ENCODE measurements at places on chromosomes 3 and 15.

GRCh38 chr15:78726870-78727551, 84.3 kb downstream of the ADAMTS7 start:
- peak; percentile 9 for DNase-seq

DNA sequence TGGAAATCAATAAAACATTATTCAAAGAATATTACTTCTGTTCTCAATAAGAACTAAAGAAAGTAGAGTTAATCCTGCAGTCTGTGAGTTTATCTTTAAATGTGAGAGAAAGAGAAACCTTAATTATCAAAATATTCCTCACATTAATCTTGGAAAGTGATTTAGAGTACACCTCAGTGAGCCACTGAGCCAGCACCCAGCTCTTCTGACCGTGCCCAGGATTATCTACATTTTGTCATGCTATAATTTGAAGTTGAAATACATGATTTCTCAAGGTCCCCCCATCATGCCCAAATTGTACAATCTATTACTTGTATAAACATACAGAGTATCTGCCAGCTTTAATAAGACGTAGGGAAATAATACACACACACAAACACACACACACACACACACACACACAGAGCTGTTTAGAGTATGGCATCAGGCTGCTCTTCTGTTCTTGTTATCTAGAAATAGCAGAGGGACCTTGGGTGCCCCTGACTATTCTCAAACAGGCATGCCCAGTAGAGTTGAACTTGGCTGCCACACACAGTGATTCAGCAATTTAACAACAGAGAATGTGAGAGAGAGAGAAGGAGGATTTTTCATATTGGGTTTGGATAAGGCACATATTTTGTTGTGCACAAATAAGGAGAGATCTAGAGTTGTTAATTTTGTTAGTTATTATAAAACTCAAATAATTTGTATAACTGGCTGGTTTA, 74.4 kb downstream of the P2RY1 start:
- no peak for DNase-seq

DNA sequence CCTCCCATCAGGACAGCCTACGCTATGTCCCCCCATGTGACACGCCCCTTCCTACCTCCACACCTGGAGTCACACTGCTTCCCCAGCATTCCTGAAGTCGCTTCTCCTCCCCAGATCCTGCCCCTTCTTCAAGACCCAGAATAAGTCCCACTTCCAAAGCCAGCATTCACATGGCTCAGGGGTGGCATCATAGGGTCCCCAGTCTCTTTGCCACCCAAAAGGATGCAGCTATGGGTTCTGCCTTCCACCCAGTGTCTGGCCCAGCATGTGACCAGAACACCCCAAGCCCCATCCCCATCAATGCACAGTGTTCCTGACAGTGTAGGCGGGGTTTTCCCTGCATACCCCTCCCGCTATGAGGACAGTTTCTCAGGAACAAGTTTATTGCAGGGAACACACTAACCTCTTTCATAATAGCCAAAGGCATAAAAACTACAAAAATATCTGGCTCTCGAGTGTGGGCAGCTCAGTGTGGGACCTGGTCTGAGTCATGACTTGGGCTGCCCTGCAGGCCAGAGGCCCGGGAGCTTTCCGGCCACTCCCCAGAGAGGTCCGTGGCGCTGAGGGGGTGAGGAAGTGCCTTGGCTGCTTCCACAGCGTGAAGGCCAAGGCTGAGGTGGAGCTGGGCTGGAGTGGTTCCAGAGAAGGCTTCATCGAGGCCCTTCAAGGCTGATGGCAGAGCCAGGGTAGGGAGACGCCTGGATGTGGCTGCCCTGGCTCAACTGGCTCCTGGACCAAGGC, 5.8 kb downstream of the ISLR start:
- no peak for DNase-seq

GRCh38 chr15:88913017-88913849, at the start of gene MFGE8:
Gene MFGE8, minus strand, starts transcription at chr15:88913379. Its CDS starts 60 bp downstream, at chr15:88913319.
- DNase-seq, result peak; percentile 62

- DNase-seq, result no peak
These were observed 21.1 kb downstream of the MAGI1 start for GRCh38 chr3:66017591-66017990.

GRCh38 chr3:106839576-106840280, 537.5 kb upstream of the CCDC54 start:
- DNase-seq, result no peak

DNA sequence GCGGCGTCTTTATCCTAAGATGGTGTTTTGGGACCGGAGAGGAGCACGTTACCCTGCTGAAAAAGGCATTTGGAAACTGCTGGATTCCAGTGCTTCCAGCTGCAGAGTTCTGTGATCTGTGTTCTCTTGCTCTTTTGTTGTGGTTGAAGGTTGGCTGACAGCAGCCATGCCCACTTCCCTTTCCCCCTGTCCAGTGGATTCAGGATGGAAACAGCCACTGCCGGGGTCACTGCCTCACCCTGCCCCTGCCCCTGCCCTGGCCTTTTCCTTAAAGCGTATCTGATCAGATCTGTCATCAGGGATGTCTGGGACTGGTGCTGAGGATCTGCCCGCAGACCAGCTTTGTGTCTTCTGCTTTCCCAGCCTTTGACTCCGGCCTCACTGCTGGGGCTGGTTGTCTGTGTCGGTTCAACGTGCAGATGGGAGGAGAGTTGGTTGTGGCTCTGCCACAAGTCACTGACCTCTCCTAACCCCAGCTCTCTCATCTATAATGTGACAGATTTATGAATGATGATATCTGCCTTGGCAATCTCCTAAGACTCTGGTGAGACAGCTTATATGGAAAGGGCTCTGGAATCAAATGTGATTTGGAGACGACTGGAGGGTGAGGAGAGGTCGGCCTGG, 219.4 kb upstream of the BHLHE40 start:
- no peak for DNase-seq

DNA sequence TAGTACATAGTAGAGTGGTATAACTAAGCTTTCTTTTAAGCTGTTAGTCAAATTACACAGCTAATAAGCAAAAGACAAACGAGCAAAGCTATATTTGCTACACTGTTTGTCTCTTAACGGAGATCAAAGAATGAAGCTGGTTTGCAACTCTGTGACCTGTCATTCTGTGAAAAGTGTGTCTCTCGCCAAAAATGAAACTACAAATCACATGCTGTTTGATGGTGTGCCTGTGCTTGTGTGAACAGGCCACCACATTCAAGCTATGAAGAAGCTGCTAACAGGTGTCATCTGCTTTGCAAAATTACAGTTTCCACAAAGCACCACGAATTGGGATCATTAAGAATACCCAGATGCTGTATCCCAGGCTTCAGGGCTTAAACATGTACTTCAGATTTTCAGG, 667.8 kb upstream of the NAALADL2 start:
- no peak for DNase-seq

DNA sequence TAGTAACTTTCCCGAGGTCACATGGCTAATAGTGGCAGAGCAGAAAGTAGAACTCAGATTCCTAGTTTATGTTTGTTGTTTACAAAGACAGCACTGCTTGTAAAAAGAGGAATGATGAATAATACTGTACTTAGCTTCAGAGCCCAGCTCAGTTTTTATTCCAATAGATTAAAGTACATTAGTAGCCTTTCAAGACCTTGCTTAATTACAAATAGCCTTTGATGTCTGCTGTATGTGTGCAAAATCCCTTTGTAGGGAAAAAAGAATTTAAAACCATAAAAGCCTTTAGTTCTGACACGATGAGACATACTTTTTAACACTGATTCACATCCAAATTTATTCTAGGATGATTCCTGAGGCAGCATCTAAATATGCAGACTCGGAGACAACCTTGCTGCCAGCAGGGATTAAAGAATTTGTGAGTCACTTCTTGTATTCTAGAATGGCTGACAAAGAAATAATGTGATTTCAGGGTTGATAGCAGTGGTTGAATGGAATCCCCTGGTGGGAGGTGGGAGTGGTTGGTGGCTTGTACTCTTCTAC, 324.2 kb upstream of the TGFBR2 start:
- peak; percentile 9 for DNase-seq

GRCh38 chr3:193843474-193844301, 250.7 kb downstream of the OPA1 start:
- no peak for DNase-seq

DNA sequence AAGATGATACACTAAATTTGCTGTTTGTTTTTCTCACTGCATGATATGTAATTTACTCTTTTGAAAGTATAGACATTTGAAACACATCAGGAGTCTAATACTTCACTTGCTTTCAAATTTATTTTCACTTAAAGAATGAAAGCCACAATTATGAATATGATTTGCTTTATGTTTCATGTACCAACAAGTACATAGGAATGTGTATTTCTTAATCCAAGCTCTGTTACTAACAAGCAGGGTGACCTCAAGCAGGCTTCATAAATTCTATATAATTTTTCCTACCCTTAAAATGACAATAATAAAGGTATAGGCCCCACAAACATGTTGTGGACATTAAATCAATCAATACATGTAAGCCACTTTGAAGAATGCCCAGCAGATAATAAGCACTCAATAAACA, 170.2 kb upstream of the P2RY1 start:
- DNase-seq, result no peak

- DNase-seq, result no peak
These were observed 26.3 kb downstream of the FSTL1 start for GRCh38 chr3:120424506-120424905.

Data from stimulated activated CD4-positive, alpha-beta T cell treated with anti-CD3 and anti-CD28 coated beads, Interleukin-4, amount 100 ng/mL, for 24 hours (primary cell).